Stimulated activated CD4-positive, alpha-beta T cell treated with anti-CD3 and anti-CD28 coated beads, TNF-alpha, amount 100 ng/mL, for 48 hours (primary cell): ENCODE measurements at places on chromosomes 16 and 17.

- no peak for DNase-seq
Measured at GRCh38 chr16:77617996-77618395, 104.3 kb upstream of the NUDT7 start.

DNA sequence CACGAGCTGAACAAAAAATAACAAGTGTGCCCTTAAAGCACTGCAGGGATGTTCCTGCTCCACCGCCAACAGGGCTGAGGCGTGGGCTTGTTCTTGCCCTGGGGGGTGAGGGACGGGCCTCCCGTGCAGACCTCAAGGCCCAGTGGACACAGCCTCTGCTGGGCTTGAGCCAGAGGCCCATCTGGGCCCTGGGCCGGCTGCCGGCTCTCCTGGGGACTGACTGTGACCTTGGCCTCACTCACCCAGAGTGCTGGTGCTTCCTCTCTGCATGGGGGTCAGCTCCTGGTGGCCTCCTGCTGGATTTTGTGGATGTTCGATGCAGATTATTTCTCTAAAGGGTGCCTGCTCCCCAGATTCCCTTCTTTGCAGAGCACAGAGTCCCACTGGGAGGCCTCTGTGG lies 54.2 kb upstream of the CDR2 start:
- DNase-seq = no peak

DNA sequence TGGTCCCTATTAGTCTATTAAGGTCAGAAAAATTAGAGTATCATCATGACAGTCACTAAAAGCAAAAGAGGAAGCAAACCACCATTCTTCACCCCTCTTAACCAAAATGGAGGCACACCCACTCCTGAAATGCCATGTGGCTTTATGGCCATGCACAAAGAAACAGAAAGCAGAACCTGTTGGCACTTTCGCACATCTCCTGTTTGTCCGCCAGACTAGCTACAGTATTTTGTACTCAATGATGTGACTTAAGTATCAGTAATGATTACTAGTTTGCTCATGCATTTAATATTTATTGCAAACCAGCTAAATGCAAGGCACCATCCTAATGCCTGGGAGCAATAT lies 70.2 kb upstream of the GNAO1 start:
- no peak for DNase-seq

DNA sequence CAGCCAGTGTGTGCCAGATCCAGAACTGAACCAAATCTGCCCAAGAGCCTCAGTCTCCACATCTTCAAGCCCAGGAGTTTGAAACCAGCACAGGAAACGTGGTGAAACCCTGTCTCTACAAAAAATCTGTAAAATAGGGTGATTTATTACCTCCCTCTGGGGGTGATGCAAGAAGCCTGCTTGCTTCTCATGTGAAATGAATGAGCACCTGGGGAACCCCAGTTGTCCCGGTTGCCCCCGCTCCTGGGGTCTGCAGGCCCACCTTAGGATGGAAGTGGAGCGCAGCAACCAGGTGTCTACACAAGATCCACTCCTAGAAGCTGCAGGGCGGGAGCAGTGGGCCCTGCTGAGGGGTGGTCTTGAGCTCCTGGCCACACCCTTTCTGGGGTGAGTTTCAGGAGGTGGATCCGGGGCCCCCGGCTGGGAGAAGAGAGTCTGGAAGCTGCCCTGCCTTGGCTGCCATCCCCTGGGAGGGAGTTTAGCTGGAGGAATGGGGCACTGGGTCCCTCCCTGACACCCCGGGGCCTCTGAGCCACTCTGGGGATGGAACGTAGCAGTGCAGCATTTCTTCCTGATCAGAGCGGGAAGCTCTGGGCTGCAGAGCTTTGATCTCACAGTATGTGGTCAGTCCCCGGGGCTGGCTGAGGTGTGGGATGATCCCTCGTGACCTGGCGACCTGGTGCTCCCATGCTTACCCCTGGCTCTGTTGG lies 117.8 kb downstream of the RAB11FIP4 start:
- DNase-seq = no peak

DNA sequence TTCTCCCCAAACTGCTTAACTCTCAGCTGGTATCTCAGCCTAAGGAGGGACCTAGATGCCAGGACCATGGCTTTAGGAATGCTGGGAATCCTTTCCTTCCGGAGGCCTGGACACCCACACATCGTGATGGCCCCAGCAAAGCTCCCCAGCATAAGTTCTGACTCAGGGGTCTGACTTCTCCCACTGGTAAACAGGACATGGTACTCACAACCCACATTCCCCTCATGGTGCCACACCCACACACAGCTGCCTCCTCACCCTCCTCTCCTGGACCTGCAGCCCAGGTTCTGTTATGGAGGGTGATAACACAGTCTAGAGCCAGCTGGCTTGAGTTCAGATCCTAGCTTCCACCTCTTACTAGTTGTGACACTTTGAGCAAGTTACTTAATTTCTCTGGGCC lies 719 bp upstream of the RNF227 start:
- DNase-seq = no peak
